ENCODE measurements at places on chromosomes 12 and 14. TPM values are rescaled to one million over a fixed set of nuclear protein-coding genes. Genes with fewer than 3 reads are reported as not detected.
A peak's percentile ranks its signal among the peaks of the same experiment; 100 is the strongest.

PAPLN gene
- 2.5 TPM for total RNA-seq

DPPA3 gene
- not detected for total RNA-seq

GPD1 gene
- total RNA-seq = 38.3 TPM

LRRC10 gene
- 40.5 TPM for total RNA-seq

INHBE gene
- not detected for total RNA-seq

RILPL2 gene
- 1.9 TPM for total RNA-seq

KRT3 gene
- total RNA-seq = not detected

JPH4 gene
- total RNA-seq = 0.13 TPM

CS gene
- total RNA-seq = 779 TPM

GRCh38 chr12:56593909-56594621 is 36.1 kb downstream of the BAZ2A start:
- DNase-seq = no peak

GRCh38 chr14:99430491-99430890 is 50.2 kb downstream of the SETD3 start:
- no peak for DNase-seq

- DNase-seq = no peak
Observed at GRCh38 chr14:92225731-92226130, 97.2 kb upstream of the SLC24A4 start.

DNA sequence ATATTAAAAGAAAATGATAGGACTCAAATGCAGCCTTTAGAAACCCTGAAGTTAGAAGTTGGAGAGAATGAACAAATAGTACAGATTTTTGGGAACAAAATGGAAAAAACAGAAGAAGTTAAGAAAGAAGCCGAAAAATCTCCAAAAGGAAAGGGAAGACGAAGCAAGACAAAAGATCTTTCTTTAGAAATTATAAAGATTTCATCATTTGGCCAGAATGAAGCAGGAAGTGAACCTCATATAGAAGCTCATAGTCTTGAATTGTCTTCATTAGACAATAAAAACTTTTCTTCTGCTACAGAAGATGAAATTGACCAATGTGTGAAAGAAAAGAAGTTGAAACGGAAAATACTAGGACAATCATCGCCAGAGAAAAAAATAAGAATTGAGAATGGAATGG is 31.4 kb upstream of the TOMM20L start:
- no peak for DNase-seq

GRCh38 chr14:90732718-90733117 is 83.5 kb downstream of the TTC7B start:
- no peak for DNase-seq

- no peak for DNase-seq
Observed at GRCh38 chr12:93957168-93957567, 191.2 kb upstream of the PLXNC1 start.

- no peak for DNase-seq
Observed at GRCh38 chr12:51005671-51006070, 20.5 kb downstream of the SLC11A2 start.

DNA sequence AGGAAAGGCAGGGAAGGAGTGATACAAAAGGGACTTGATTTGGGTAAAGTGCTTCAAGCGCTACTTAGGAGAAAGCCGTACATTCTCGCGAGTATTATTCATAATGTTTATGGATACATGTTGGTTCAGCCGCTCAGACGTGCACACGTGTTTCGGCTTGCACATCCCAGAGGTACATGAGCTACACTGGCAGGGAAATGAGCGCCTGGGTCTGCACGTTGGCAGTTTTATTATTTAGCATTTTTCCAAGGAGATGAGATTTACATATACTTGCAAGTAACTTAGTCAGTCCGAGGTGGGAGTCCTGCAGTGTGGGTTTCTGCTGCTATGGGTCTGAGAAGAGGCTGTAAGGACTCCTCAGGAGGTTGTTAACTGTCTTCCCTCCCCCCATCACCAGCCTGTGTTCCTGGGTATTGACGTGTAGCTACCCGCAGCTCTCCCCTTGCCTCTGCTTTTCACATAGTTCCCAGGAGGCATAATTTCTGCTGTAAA is 1.5 kb downstream of the PRKCH start:
- no peak for DNase-seq

DNA sequence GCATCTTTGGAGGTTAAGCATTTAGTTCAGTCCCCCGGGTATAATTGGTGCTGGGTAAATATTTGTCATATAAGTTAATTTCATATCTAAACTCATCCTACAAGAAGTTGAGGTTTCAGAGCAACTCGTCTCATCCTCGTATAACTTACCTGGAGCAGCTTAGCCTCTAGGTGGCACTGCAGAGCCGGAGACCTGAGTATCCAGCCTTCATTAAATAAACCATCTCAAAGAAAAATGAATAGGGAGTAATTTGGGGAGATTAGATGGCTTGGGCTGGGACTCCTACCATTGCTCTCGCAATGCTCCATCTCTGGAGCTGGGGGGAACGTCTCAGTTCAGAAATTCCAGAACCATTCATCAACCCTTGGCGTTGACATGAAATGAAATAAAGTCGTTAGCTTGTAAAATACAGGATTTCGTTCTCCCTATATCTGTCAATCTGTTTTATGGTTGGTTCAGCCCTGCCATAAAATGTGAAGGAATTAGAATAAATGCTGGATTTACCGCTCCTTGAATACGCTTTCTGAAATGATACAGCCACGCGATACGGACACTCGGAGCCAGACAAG is 122.9 kb upstream of the TMEM132D start:
- DNase-seq = no peak

DNA sequence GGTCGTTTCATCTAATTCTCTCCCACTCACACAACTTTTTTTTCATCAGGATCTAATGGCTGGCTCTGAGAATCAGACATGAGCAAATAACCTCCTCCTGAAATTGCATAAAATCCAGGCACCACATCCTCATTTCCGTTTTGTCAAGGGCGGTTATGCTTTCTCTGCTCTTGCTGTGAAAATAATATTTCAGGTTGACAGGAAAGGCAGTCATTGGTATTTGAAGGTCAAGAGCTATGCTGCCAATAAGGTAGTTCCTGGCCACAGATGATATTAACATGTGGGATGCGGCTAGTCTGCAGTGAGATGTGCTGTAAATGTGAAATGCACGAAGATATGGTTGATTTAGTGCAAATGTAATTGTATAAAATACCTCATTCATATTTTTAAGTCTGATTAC is 870.2 kb upstream of the TMEM132C start:
- DNase-seq = no peak

- no peak for DNase-seq
Observed at GRCh38 chr12:1583421-1584078, 10.8 kb downstream of the FBXL14 start.

GRCh38 chr12:2057041-2057794 is 4.4 kb downstream of the CACNA1C start:
- peak; percentile 71 for DNase-seq

DNA sequence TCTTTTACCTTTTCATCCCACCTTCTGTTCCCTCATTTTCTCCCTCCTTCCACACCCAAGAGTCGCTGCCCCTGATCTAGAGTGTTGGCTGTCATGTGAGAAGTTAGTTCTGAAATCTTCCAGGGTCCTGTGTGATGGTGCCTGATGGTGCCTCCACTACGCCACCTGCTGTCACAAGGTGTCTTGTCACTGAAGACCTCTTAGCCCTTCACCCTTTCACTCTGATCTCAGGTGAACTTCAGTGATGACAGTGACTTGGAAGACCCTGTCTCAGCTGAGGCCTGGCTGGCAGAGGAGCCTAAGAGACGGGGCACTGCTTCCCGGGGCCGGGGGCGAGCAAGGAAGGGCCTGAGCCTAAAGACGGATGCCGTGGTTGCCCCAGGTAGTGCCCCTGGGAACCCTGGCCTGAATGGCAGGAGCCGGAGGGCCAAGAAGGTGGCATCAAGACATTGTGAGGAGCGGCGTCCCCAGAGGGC is 7.6 kb upstream of the PFDN5 start:
- peak; percentile 77 for DNase-seq

DNA sequence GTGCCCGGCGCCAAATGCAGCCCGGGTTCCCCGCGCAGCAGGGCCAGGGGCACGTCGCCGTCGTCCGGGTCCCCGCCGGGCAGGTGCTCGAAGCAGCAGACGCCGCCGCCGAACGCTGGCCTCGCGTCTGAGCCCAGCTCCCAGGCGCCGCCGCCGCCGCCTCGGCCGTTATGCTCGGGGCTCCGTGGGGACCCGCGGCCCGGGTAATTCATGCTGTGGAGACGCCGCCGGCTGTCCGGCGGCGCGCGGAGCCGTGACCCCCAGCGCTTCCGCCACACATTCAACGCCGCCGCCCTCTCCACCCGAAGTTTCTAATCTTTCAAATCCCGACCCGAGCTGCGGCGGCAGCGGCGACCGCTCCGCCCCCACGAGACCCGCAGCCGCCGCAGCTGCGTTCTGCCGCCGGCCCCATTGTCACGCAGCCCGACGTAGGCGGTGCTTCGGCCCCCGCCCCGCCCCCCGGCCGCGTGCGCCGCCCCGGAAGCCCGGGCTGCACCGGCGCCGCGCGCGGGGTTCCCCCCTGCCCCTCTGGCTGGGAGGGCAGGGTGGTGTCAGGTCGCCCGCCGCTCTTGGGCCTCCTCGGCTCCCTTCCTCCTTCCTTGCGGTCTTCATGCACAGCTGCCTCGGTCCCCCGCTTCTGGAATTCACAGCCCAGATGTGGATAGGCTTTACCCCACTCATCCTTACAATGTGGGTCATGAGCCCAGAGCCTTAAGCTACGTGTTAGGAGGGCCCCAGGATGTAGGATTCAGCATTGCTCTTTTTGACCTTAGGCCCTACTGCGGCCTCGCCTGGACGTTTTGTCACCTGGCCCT is at the start of gene DDHD1:
TSS of gene DDHD1 (minus strand) at position 437 of the 815 bp plus-strand sequence. CDS start at position 212, 225 bp downstream.
- peak; percentile 88 for DNase-seq

DNA sequence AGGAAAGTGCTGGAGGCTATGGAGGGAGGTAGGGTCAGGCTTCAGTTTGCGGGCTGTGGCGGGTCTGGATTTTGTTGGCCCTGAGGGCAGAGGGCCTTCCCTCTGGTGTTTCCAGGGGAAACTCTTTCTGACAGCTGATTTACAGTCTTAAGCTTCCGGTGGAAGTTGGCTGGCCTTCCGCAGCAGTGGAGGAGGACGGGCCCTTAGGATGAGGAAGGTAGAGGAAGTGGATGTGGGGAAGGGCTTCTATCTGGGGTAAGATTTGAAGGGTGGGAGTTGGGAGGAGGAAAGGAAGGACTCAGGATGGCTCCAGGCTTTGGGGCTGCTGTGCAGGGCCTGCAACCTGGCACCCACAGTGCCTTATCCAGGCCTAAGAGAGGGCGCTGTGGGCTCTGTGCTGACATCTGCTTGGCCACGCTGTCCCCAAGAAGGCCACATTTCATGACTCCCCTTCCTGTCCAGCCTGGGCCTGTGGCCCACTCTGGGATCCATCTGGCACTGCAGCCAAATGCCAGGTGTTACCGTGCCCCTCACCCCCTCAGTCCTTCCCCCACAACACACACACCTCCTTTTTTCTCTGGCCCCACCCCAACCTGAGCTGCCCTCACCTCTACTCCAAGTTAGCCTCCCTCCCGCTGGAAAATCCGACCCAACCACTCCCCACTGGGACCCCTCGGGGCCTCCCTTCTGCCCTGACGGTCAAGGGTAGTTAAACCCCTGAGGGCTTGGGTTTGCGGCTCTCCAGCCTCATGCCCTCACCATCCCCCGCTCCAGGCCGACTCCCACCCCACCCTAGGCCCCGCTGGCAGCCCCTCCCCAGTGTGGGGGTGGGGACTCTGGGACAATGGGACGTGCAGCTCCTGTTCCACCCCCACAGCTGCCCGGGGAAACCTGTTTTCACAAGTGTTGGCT is 7.7 kb upstream of the PPP1R13B start:
- DNase-seq = no peak

- no peak for DNase-seq
Observed at GRCh38 chr14:61385002-61385685, 63.8 kb downstream of the PRKCH start.

GRCh38 chr14:33563191-33563900 is 387.5 kb downstream of the EGLN3 start:
- no peak for DNase-seq

GRCh38 chr14:91953170-91953985 is 5.9 kb upstream of the FBLN5 start:
- DNase-seq = no peak
